AG04449 (cell line): ENCODE measurements at places on chromosomes 7 and 10.
A peak's percentile ranks its signal among the peaks of the same experiment; 100 is the strongest.

GRCh38 chr10:114281461-114281860, 42.4 kb downstream of the VWA2 start:
- no peak for DNase-seq

- DNase-seq = no peak
These were observed 361.4 kb downstream of the KIF20B start for GRCh38 chr10:90062786-90063185.

DNA sequence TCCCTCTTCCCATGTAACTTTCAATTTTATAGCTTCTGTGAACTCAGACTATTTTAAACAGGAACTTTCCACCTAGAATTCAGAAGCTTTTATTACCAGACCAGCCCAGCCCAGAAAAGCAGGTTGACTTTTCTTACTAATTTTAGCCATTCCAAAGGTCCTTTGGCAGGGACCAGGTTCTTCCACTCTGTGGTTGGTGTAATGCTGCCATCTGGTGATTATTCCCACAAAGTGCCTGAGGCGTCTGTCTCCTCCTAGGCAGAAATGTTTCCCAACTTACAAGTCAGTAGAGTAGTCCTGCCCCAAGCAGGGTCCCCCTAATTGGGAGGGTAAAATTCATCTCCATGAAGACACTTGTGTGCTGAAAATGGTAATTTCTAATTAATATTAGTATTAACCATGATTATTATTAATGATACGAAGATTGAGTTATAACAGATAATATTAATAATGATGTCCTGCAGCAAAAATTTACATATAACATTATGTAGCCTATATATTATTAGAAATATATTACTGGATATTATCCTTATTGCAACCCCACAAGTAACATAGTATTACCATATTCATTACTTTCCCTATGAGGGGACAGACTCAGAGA, 53.0 kb upstream of the PPP1R17 start:
- DNase-seq = peak; percentile 19

DNA sequence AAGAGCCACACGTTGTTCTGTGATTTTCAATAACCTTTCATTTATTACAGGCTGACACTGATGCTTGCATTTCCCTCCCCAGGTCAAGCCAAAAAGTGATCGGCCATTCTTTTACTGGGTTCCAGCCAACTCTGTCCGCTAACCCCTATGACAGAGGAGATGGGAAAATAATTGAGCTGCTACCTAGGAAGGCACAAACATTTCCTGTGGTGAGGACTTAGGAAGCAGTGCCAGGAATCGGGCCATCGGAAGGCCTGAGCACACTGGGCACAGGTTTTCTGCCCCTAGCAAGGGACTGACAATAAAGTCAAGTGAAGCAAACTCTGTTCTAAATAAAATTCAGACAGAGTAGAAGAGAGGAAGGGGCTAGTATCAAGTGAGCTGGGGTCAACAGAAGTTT, 313.0 kb upstream of the AOAH start:
- DNase-seq = no peak

DNA sequence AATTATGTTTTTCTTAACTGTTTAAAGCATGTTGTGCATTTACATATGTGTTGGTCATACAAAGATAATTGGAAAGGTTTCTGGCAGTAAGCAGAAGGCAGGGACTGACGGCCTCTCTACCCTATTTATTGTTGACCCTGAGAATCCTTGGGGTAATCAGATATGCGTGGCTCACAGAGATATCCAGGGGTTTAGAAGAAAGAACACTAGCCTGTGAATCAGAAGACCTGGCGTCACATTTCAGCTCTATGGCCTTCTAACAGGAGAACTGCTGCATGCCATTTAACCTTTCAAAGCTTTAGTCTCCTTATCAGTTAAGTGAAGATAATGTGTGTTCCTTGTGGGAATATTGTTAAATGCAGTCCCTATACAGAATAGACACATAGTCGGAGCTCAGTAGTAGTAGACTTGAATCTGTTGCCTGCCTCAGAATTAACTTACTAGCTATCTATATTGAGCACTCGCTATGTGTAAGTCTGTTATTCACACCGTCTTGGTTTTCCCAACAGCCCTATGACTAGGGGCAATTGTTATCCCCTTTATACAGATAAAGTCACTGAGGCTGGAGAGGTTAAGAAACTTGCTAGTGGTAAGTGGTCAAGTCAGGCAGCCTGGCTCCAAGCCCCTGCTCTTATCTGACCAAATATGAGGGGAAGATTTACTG, 129.6 kb upstream of the ANKRD1 start:
- no peak for DNase-seq

DNA sequence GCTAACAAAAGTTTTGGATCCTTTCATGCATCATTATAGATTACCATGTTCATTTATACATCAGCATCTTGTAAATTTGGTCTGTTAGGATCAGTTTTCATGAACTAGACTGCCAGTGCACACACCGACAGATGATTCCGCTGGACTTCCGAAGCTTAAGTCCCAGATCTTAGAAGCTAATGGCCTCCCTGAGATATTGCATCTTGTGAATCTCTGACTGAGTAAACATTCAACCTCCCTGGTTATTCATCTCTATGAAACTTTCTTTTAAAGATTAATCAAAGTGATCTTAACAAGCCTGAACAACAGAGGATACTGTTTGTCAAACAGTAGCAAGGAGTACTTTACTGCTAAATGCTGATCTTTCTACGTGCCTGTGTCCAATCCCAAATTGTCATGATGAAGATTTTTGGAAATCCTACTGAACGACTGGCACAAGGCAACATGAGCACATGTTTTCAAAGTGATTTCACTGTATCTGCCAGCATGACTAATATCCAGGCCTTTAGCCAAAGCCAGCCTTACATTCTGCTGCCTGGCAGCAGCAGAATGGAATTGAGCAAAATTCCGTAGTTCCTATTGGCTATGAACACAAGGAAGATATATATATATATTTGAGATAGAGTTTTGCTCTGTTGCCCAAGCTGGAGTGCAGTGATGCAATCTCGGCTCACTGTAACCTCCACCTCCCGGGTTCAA, 91.3 kb upstream of the ANK3 start:
- DNase-seq = peak; percentile 65

- DNase-seq = no peak
These were observed at the start of gene PTPRN2 for GRCh38 chr7:158587162-158588084. TSS of gene PTPRN2 (minus strand) at chr7:158587823.

DNA sequence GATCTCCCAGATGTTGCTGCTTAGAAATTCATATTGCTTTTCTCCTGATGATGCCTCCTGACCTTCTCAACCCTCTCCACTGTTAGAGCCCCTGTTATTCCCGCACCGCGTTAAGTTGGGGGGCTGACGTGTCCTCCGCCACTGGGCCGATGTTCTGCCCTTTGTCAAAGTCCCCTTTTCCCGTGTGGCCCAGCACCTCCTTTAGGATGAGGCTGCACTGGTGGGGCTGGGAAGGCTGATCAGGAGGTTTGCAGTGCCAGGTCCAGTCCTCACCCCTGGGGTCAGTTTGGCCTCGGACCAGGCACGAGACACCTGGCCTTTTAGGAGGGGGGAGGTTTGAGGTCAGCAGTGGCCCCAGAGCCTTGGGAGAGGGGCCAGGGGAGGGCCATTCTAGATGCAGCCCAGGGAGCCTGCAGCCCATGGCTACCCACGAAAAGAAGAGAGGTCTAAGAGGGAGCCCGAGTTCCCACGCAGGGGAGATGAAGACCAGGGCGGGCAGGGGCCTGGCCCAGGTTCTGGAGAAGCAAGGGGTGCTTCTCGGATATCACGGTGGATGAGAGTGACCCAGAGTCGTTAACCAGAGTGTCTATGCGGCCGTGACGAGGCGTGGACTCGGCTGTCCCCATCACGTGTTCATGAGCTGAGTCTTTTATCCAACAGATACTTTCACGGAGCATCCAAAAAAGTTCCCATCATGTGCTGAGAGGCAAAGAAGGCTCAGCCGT, 150.4 kb downstream of the DNAJB6 start:
- DNase-seq = no peak

GRCh38 chr10:129864082-129864481, 100.0 kb downstream of the EBF3 start:
- no peak for DNase-seq

DNA sequence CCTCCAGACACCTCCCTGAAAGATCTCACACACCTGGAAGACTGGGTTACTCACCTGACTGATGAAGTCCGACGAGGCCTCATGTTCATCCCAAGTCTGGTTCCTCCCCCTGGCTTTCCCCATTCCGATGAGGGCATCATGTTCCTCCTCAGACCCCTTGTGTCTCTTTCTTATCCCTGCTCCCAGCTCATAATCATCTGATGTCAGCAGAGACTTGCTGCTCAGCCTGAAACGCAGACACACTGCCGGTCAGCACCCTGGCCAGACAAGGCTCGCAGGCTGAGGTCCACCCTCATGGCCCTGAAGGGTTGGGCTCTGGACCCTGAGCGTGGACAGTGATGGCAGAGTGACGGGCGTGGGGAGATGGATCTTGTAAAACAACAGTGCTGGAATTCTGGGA, 64.3 kb downstream of the TNRC18 start:
- DNase-seq = no peak

DNA sequence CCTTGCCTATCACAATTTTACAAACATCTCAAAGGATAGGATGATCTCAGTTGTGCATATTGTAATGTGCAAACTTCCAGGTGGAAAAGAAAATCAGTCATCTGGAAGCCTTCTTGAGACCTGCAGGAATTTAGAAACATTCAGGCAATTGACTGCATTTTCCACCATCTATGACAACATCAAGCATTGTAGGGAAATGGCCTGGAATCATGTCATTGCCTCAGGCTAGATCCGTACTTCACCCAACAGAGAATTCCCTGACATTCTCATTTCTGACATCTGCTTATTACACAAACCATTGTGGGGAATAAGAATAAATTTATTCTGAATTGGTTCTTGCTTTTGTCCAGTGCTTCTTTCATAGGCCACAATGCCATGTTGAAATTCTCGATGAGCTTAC, 124.9 kb upstream of the NPVF start:
- no peak for DNase-seq

DNA sequence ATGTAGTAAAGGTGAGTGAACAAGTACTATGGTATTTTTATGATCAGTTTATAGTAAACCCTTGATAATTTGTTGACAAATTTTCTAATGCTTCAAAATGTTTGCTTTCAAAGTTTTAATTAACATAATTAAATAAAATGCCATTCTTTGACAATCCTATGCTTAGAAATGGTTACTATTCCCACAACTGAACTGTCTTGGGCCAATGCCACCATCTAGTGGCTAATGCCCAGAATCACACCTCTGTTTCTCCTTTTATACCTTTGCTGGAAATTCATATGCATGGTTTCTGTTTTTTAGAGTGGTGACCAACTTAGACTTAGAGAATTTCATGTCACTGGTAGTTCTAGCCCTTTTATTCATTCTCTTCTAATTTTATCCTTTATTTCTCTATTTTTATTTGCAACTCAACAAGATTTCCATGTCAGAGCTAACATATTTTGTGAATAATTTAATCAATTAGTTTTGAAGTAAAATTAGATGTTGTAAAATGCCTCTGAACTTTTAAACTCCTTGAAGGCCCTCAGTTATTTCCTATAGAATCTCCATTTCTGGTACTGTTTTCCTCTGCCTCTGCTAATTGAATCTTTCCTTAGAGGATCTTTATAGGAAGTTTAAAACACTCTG, 31.1 kb downstream of the PCGF5 start:
- DNase-seq = peak; percentile 2

GRCh38 chr7:51317582-51317910, 937 bp upstream of the COBL start:
- no peak for DNase-seq

DNA sequence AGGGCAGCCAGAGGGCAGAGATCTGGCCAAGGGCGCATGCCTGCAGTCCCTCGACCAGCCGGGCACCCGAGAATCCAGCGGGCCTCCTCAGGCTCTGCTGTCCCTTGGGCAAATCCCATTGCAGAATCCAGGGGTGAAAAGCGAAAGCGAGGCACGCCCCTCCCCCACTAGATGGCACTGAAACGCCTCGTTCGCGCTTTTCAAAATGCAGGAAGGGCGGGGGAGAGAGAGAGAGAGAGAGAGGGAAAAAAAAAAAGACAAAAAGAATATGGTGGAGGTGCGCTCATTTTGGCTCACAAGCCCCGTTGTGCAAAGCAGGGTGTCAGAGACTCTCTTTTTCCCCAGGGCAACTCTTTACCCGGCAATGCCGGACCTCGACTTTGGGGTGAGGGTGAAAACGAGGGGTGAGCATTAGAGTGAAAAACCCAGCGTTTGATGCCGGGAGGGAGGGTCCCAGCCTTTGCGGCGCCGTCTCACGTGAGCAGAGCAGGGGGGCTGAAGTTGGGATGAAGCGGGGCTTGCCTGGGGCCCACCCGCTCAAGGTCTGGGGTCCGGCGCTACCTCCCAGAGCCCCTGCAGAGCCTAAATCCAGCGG, 2.5 kb upstream of the TMEM178B start:
- DNase-seq = no peak

GRCh38 chr10:44356139-44357022, 28.5 kb downstream of the CXCL12 start:
- DNase-seq = no peak

DNA sequence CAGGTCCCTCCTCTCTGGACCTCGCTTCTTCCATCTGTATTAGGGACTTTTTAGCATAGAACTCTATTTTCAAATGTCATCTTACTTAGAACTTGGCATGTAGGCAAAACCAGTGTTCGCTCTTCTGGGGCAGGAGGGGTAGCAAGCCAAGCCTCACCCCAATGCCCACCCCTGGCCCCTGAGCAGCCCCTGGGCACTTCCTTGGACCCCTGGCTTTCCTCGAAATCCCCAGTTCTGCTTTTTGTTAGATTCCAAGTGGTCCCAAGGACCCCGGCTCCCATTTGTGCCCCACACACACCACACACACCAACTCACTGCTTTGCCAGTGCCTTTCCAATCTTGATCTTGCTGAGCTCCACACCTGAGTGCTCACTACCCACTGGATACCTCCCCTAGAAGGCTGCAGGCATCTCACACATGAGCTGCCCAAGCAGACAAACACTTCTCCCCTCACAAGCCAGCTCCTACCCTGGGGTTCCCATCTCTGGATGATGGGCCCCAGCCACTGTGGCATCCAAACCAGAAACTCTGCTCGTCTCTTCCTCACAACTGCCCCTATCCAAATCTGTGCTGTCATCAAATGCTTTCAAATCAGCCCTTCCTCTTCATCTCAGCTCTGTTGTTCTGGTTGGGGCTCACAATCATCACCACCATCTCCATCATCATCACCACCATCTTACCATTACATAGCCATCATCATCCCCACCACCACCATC, 167.9 kb upstream of the ZMIZ1 start:
- no peak for DNase-seq

- DNase-seq = no peak
These were observed 44.0 kb upstream of the COL13A1 start for GRCh38 chr10:69757553-69758309.

GRCh38 chr7:158320328-158320727, 267.3 kb downstream of the PTPRN2 start:
- DNase-seq = no peak

GRCh38 chr10:96681524-96681923, 38.8 kb downstream of the PIK3AP1 start:
- no peak for DNase-seq
